Fibroblast of upper back skin (primary cell): ENCODE measurements at places on chromosomes 16 and 17.

GRCh38 chr16:81296631-81297030 lies 18.1 kb upstream of the GAN start:
- DNase-seq: no peak

GRCh38 chr16:81456523-81457325 lies 12.1 kb downstream of the CMIP start:
- no peak for DNase-seq

- no peak for DNase-seq
Measured at GRCh38 chr16:3492356-3492755, 2.9 kb downstream of the C16orf90 start.

GRCh38 chr17:35062308-35062707 lies 1.2 kb downstream of the RFFL start:
- no peak for DNase-seq

GRCh38 chr17:74419928-74420411 lies 11.9 kb upstream of the GPRC5C start:
- no peak for DNase-seq

GRCh38 chr17:63001689-63002394 lies 35.8 kb downstream of the TANC2 start:
- no peak for DNase-seq

GRCh38 chr17:6392609-6393350 lies 42.1 kb downstream of the AIPL1 start:
- no peak for DNase-seq

DNA sequence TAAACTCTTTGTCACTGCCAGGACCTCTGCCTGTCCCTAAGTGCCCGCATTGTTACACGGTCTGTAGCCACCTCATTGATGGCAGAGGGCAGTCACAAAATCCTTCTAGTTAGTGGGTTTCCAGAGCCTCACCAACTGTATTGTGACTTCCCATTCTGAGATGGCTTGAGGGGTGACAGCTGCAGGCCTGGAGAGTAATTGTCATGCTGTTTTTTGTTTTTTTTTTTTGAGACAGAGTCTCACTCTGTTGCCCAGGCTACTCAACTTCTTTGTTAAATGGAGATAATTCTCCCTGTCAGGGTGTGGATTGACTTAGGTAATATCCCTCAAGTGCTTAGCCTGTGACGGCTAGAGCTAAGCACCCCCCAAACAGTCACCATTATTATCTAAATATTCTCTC lies 77.9 kb downstream of the SDR42E1 start:
- DNase-seq: no peak

GRCh38 chr16:378821-379182 lies 3.0 kb downstream of the PGAP6 start:
- no peak for DNase-seq

- DNase-seq: no peak
Measured at GRCh38 chr17:34140006-34140405, 115.1 kb upstream of the CCL2 start.

GRCh38 chr16:67391424-67392300 lies 1.6 kb downstream of the TPPP3 start:
- no peak for DNase-seq

GRCh38 chr16:83305092-83305491 lies 502.7 kb upstream of the HSBP1 start:
- peak; percentile 89 for DNase-seq
